Right kidney (tissue), 9 donors: ENCODE measurements at places on chromosomes 1 and 21.

- DNase-seq, result no peak
Observed at GRCh38 chr1:157262891-157263290, 124.7 kb upstream of the ETV3 start.

DNA sequence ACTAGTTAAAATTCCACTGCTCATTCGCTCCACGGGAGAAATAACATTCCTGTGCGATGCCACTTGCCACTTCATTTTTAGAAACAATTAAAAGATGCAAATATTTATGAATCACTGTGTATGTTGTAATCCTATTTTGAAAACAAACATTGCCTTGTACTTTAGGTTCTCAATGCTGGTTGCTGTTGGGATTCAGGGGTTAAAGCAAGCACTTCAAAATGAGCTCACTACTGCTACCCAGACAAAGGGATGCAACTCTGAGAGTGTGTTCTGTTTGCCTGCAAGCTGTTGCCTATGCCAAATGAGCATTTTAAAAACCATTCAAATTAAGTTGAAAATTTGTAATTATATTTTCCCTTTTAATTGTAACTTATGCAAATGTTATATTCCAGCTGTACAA lies 87.5 kb downstream of the RWDD3 start:
- no peak for DNase-seq

- DNase-seq, result no peak
Observed at GRCh38 chr1:14660801-14661200, 62.3 kb downstream of the KAZN start.

GRCh38 chr1:33972676-33973395 lies 109.0 kb downstream of the HMGB4 start:
- no peak for DNase-seq

GRCh38 chr1:36008546-36009197 lies 75.2 kb upstream of the TEKT2 start:
- no peak for DNase-seq
